GM03348 (cell line): ENCODE measurements at places on chromosomes 13 and 19.

DNA sequence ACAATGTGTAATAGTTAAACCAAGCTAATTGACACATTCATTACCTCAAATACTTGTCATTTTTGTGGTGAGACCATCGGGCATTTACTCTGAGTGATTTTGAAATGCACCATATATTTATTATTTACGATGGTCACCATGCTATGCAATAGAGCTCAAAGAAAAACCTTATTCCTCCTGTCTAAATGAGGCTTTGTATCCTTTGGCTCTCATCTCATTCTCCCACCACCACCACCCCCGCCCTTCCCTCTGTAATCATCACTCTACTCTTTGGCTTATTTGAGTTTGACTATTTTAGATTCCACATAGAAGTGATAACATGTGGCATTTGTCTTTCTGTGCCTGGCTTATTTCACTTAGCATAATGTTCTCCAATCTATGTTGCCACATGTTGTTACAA lies 124.9 kb downstream of the CYSLTR2 start:
- DNase-seq = no peak

DNA sequence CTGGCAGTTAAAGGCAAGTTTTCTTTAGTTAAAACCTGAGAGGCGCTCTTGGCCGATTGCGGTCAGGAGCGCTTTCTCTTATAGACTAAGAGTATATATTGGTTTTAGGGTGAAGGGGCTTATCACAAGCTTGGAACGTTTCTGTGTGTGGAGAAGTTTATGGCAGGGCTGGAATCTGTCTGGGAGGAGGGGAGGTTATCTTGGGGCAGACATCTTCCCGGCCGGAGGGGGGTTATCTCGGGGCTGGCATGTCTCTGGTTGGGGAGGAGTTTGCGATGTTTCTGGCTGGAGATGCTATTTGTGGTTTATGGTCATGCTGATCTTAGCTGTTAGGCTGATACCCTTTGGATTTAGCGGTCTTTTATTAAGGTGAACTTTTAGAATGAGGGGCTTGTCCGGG lies 18.3 kb downstream of the KDM4B start:
- DNase-seq = no peak

- DNase-seq = no peak
These were observed 97.6 kb downstream of the ZNF536 start for GRCh38 chr19:30469774-30470173.

DNA sequence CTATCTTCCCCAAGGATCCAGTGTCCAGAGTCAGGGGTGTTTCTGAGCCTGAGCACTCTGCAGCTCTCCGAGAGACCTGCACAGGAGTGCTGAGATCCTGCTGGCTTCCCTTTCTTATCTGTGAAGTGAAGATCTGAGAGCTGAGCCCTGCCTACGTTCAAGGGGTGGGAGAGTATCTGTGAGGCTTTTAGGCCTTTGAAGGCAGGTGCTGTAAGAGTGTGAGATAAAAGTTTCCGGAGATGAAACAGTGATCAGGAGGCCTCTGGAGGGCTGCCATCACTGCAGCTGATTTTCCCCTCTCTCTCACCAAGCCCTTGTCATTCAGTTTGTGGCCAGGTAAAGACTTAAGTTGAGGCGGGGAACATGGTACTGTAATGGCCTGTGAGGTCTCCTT lies 83.1 kb downstream of the AKAP11 start:
- DNase-seq = no peak

- DNase-seq = no peak
These were observed 35.9 kb downstream of the RAB20 start for GRCh38 chr13:110525328-110526319.

DNA sequence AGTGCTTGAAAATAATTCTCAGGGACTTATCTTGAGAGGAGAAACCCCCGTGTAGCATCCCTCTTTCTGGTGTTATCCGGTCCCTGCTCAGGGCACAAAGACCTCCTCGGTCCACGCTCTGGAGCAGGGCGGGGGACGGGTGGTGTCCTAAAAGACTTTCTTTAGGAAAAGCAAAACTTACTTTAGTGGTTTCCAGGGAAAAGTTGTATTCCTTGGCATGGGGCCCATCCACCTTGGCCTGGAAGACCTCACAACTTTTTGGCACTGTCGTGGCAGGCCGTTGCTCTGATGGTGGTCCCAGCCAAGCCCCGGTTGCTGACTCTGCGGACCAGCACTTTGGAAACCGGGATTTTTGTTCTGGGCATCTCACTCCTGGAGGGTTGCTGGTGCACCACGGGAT lies 2.7 kb downstream of the AMER2 start:
- no peak for DNase-seq

DNA sequence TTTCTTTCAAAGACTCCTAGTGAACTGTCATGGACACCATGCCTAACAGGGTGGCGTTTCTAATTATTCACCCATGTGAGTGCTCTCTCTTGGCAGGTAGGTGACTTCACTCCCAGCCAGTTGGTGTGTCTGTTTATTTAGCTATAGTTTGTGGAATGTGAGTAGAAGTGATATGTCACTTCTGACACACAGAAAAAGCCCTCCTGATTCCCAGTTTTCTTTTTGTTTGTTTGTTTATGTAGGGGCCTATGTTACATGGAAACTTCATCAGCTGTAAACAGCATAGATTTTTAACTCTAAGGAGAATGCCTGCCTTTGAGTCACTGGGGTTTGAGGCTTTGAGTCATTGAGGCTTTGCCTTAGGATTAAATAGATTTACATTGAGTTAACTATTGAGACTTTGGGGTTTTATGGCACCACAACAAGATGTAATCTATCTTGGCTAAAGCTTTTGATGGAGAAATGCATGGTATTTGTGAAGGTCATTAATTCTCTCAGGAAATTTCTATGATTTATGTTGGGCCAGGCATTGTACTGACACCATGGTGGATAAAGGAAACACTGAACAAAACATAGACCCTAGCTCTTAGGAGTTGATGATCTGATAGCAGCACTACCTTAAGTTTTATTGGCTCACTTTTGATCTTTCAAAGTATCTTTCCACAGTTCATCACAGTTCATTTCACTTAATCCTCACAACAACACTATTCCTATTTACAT lies 45.3 kb downstream of the UFM1 start:
- no peak for DNase-seq

- no peak for DNase-seq
These were observed 16.5 kb downstream of the MIER2 start for GRCh38 chr19:328025-328505.

DNA sequence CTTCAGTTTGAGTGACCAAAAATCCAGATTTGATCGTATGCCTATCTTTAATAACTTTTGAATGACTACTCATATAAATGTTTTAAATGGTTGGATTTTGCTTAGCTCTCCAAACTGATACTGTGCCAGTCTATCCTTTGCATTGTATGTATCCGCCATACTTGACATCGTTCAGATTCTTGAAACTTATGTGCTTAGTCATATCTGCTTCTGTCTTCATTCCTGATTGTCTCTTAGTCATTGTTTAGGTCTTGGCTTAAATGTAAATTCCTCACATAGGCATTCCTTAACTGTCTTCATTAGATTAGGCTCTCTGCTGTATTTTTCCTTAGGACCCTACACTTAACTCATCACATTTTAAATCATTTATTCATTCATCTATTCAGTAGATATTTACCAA lies 126.0 kb downstream of the PCCA start:
- peak; percentile 15 for DNase-seq

- DNase-seq = no peak
These were observed 61.8 kb upstream of the TEX29 start for GRCh38 chr13:111258637-111259036.

DNA sequence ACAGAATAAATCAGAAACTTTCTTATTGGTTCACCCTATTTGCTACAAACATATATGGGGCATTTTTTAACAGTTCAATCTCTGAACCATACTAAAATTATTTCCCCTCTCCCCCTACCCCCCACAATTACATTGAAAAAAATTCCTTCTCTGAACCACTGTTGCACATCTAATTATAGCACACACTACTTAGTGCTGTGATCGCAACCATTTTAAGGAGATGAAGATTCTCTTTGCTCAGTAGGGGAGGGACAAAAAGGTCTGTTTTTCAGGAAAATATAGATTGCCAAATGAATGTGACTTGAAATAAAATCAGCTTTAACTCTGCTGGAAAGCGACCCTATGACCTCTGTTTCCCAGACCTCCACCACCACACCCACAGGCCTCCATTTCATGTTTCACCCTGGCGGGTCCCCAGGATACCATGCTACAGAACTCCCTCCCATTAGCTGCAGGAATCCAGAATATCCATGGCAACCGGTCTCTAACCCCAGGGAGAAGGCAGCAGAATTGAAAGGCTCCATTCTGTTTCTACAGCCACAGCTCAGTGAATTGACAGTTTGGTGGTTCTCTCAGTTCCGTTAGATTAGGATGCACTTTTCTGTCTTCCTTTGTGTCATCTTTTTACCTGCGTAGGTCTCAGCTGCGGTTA lies 286.3 kb downstream of the TBC1D4 start:
- no peak for DNase-seq

- peak; percentile 43 for DNase-seq
These were observed 29.2 kb downstream of the COG6 start for GRCh38 chr13:39684531-39685137.

GRCh38 chr13:59963827-59964226 lies 199.9 kb downstream of the DIAPH3 start:
- no peak for DNase-seq

DNA sequence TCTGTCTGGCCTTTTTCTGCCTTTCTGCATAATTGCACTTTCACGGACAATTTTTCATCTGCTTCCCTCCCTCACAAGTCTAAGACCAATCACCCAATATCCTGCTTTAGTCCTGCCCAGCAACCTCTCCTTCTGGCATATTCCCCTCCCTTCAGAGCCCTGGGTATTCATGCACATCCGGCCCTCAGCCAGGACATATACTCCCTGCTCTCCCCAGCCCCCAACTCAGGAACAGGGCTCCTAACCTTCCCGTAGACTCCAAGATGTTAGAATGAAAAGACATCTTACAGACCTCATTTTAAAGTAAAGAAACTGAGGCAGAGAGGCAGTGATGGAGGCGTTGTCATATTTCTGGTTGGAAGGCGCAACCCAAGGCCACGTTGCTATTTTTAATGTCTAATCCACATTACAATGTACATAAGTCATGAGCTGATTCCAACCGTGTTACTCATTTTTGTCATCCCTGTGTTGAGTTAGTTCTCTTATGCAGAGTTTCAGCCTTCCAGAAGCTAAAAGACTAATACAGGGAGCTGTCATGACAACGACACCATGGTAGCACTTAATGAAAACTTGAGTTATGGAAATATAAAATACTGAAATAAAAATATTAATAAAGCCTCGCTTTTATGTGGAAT lies 209.2 kb downstream of the TSHZ3 start:
- peak; percentile 66 for DNase-seq

- DNase-seq = no peak
These were observed 65.1 kb downstream of the SIAH3 start for GRCh38 chr13:45786293-45786920.

GRCh38 chr13:75889427-75889826 lies 253.3 kb downstream of the LMO7 start:
- no peak for DNase-seq

- DNase-seq = no peak
These were observed 4.3 kb downstream of the DMKN start for GRCh38 chr19:35509018-35509652.

GRCh38 chr19:29121684-29122083 lies 91.3 kb downstream of the UQCRFS1 start:
- DNase-seq = peak; percentile 77

DNA sequence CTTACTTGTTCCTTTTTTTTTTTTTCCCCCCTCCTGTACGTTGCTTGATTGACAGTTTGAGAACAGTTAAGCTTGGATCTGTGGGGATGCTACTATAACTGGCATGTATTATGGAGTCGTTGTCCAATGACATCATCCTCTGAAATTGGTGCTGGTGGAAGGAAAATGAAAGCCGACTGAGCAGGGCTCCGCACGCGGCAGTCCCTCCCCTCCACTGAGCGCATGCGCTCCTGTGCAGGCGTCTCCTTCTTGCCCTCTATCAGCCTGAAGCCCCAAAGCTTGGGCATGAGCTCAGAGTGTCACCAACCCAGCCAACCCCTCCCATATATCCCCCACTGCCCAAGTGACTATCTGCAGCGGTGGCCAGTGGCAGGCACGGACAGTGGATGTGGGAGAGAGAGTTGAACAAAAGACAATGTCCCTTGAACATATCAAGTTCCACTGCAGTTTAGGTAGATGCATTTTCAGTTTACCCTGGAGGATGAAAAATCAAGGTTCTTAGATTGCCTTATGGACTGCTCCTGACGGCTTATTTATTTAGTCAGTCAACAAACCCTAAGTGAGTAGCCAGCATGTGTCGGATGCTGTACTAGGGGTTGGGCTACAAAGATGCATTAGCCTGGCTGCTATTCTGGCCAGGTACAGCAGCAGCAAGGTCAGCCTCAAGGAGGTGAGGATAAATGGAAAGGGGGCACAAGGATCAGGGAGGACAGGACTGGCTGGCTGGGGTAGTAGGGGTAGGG lies 20.8 kb downstream of the MBNL2 start:
- DNase-seq = no peak

DNA sequence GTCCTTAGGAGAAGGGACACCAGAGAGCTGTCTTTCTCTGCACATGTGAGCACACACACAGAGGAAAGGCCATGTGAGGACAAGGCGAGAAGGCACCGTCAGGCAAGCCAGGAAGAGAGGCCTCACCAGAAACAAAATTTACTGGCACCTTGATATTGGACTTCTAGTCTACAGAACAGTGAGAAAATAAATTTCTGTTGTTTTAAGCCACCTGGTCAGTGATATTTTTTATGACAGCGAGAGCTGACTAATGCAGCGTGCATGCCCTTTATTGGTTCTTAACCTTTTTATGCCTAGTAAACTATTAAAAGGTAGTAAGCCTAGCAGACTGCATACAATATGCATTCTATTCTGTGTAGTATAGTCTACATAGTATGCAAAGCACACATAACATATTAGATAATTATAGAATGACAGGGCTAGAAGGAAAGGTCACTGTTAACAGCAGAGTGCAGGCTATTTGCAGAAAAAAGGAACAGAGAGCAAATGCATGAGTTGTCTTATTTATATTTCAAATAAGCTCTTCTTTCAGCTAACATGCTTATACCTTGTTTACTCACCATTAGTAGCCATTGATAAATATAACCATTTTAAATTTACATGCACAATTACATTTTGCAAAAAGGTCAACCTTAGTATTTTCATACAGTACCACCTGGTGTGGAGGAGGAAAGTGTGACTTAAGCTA lies 25.2 kb upstream of the KATNAL1 start:
- DNase-seq = no peak

GRCh38 chr13:31614073-31614472 lies 125.3 kb upstream of the RXFP2 start:
- no peak for DNase-seq

DNA sequence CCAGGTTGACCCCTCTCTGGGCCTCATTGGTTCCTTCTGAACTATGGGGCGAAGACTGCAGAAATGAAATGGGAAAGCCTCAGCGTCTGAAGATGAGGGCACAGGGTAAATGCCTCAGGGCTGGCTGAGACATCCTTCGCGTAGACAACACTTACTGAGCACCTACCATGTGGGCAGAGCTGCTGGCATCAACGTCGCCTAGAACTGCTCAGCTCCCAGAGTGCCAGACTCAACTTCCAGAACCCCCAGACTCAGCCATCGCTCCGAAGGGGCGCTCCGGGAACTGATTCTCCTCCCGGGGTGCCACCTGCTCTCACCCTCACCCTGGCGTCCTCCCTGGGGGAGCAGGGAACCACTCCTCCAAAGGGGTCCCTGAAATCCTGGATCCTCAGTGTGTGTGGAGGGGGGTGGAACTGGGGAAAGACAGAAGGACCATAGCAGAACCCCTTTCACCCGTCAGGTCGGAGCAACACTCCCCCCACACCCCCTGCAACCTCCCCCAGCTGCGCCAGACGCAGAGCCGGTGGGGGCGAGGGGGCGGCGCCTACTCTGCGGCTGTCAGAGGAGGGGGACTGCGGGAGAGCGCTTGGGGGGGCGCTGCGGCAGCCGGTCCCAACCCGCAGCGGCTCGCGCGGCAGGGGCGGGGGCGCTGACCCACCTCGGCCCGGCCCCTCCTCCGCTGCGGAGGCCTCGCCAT lies 8.2 kb upstream of the NFIC start:
- DNase-seq = no peak
